ENCODE measurements at places on chromosomes 4 and X.

DNA sequence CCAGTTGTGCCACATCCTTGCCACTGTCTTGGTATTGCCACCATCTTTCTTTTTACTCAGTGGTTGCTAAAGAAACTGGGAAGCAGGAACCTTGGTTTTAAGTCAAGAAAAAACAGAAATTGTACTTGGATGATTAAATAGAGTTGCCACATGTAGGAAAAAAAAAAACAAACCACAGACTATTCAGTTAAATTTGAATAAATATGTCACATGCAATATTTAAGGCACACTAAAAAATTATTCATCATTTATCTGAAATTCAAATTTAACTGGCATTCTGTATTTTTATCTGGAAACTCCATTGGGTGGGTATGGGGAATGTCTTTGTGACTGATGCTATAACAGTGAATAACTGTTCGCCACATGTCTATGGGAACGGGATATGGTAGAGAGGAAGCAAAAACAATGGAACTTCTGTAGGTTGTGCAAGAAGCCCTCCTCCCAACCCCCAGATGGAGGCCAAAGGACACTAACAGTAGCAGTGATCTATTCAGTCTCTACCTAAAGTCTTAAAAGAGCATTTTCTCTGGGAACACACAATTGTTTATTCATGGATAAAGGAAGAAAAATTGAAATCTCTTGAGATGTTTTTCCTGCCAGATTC is 57.0 kb upstream of the PLAC8 start:
- DNase-seq = no peak

GRCh38 chrX:72609313-72609712 is 36.7 kb upstream of the HDAC8 start:
- DNase-seq = no peak

DNA sequence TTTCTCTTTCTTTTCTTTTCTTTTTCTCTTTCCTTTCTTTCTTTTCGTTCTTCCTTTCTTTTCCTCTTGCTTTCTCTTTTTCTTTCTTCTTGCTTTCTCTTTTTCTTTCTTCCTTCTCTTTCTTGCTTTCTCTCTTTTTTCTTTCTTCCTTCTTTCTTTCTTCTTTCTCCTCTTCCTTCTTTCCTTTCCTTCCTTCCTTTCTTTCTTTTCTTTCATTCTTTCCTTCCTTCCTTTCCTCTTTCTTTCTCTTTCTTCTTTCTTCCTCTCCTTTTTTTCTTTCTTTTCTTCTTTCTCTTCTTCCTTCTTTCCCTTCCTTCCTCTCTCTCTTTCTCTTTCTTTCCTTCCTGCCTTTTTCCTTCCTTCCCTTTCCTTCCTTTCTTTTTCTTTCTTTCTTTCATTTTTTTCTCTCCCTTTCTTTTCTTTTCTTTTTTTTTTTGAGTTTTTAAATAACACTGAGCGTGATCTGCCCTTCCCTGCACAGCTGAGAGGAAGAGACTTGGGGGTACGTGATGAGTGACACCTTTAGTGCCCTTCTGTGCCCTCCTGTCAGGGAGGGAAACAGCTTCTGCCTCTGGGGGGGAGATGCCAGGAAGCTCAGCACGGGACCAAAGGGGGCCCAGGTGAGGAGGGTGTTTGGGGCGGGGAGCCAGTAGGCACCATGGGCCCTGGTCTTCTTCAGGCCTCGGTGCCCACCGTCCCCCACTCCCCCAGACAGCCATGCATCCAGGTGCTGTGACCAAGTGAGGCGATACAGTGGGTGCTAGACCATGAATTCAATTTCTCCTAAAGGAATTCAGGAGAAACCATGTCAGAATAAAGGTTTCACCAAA is 36.6 kb upstream of the CDKN2AIP start:
- no peak for DNase-seq

DNA sequence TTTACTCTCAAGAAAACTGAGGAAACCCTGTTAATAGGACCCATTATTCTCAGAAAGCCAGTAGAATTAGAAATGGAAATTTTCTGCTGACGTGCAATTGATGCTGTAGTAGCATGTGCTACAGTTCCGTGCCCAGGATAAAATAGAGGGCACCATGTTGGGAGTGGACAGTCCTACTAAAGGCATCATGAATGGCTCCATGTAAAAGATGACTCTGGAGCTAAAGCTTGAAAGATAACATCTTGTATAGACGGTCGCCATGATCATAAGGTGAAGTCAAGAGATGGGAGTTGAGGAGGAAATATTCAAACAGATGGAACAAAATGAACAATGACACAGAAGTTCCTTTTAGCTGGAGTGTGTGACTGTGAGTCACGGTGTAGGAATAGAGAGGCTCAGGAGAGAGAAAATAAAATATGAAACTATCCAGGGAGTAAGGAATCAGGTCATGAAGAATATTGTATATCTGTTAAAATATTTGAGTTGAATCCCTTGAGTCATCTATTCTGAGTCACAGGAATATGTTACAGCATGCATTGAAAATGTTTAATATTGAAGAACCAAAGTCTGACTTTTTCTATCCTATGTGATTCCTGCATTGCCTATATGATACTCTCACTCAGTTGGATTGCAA is 31.8 kb downstream of the ANXA10 start:
- peak; percentile 43 for DNase-seq

- no peak for DNase-seq
Measured at GRCh38 chr4:1166509-1167243, 5.7 kb downstream of the SPON2 start.

GRCh38 chrX:28542791-28543190 is 44.5 kb upstream of the IL1RAPL1 start:
- no peak for DNase-seq

- no peak for DNase-seq
Measured at GRCh38 chr4:19944806-19945205, 306.9 kb upstream of the SLIT2 start.

DNA sequence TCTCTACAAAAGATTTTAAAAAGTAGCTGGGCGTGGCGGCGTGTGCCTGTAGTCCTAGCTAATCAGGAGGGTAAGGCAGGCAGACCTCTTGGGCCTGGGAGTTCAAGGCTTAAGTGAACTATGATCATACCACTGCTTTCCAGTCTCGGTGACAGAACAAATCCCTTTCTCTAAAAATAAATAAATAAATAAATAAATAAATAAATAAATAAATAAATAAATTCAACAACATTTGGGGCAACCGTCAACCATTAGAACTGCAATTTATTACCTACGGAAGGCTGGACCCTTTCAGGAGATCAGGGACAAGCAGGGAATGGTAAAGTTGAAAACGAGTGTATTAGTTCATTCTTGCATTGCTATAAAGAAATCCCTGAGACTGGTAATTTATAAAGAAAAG is 136.2 kb upstream of the USP9X start:
- no peak for DNase-seq
